Endothelial cell of umbilical vein (primary cell): ENCODE measurements at places on chromosomes 13 and 19. TPM values are rescaled to one million over a fixed set of nuclear protein-coding genes. Genes with fewer than 3 reads are reported as not detected.

Gene ETV2
- total RNA-seq = 0.95 and 1.5 TPM in 2 replicates

Gene F10
- total RNA-seq = not detected in 2 replicates

Gene C19orf38
- total RNA-seq = not detected in 2 replicates

Gene KLF2
- total RNA-seq = 23.4 and 37.7 TPM in 2 replicates

Gene ZIC5
- not detected in 2 replicates for total RNA-seq

Gene RXFP2
- not detected in 2 replicates for total RNA-seq

Gene SHISA7
- not detected in 2 replicates for total RNA-seq

Gene CLEC4M
- 0.23 and 0.46 TPM in 2 replicates for total RNA-seq

Gene RDH8
- total RNA-seq = not detected in 2 replicates

Gene SYNGR4
- not detected in 2 replicates for total RNA-seq

Gene DCT
- total RNA-seq = not detected in 2 replicates

Gene KISS1R
- not detected in 2 replicates for total RNA-seq

Gene HSPH1
- total RNA-seq = 98.1 and 124 TPM in 2 replicates

Gene THSD8
- total RNA-seq = 13.2 and 15.9 TPM in 2 replicates

Gene RBM42
- 97.3 and 99.2 TPM in 2 replicates for total RNA-seq

Gene FFAR1
- not detected in 2 replicates for total RNA-seq

Gene POU2F2
- 3.2 and 4.0 TPM in 2 replicates for total RNA-seq

Gene EDNRB
- total RNA-seq = 2.3 and 2.6 TPM in 2 replicates

Gene PODNL1
- 2.0 TPM in 1 of 2 replicates, not detected in the other for total RNA-seq

Gene PSG4
- total RNA-seq = 3.6 TPM in 1 of 2 replicates, not detected in the other
